Head of caudate nucleus (tissue), 42 donors: ENCODE measurements at places on chromosomes 3 and 15.

DNA sequence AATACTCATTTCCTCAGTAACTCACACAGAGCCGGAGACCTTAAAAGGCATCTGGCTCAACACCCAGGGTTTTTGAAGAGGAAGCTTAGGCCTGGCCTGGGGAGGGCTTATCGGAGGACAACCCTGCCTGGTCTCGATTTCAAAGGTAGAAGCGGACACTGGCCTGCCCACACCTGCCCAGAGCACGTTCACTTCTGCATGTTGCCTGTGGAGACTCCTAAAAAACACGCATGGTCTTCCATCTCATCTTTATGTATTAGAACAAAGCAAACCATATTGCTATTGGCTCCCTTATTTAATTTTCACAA is 55.5 kb upstream of the FURIN start:
- DNase-seq = no peak

DNA sequence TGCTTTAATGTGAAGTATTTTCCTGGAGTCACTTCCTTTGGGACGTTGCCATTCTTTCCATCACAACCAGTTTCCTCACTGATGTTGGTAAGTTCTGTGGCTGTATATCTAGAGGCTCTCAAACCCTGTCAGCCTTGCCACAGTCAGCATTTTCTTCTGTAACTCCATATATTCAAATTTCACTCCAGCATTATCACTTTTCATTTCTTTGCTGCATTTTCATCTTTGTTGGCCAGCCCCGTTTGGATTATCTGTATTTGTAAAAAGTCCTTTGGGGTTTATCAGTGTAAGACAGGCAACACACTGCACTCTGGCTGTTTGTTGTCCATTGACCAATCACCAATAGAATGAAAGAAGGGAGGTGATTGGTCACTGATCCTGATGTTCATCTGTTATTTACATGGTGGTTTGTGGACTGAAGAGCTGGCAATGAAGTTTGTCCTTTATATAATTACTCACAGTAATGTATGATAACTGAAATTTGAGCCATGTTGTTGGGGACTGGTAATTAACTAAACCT is 20.3 kb downstream of the GMPS start:
- no peak for DNase-seq

DNA sequence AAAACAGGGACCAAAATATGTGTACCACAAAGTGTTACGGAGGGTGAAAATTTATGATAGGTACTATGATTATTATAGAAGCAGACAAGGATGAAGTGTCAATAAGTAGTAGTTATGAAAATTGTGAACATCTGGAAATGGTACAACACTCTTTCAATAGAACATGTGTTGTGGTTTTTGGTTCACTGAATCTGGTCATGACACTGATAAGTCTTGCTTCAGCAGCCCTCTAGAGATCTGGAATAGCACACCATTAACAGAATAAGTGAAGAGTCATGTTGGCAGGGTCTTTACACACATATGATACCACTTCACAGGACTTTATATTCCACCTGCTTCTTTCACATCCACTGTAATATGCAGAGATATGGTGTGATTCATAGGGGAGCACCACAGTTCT is 985.2 kb upstream of the SEMA6D start:
- no peak for DNase-seq

DNA sequence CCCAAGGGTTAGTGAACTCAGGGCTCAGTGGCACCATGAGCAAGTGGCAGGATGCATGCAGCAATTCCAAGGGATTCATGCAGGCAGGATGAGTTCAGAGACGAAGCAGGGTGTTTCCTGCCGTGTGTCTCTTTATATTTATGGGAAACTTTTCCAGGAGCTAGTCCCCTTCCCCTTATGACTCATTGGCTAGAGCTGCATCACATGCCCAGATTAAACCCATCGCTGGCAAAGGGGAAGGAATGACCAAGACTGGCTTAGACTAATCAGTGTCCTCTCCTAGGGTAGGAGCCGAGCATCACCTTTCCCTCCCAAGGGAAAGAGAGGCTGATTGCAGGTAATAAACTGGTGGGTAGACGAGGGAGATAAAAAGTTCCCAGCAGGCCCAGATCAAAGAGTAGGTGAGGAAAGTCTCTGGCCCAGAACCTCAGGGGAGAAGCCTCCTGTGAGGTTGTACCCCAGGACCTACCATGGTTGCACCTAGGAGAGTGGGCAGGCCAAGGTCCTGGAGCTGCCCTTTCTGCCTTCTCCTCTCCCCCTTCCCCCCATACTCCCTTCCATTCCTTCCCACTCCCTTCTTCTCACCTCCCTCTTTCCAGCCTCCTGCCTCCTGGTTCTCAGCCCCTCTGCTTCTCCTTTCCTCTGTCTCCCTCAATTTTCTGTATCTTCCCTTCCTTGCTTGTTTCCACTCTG is 67.8 kb upstream of the ITGA11 start:
- DNase-seq = no peak
